ENCODE measurements at places on chromosomes 4 and X. TPM values are rescaled to one million over a fixed set of nuclear protein-coding genes. Genes with fewer than 3 reads are reported as not detected.

GRCh38 chrX:154540897-154541535 is 5.6 kb downstream of the G6PD start:
- no peak overlapping the region for H3K27ac ChIP-seq
- H3K27me3 ChIP-seq = no peaks in the 10 kb centered on the region
- DNase-seq = no peak
- H3K4me1 ChIP-seq = peaks cover 14% of the 10 kb centered on the region

The PABPC1L2A gene
- not detected for total RNA-seq

GRCh38 chr4:36067116-36067515 is 177.2 kb downstream of the ARAP2 start:
- no peaks in the 10 kb centered on the region for H3K27me3 ChIP-seq
- H3K27ac ChIP-seq = no peak overlapping the region
- no peak for DNase-seq
- no peak overlapping the region for H3K4me3 ChIP-seq
- H3K36me3 ChIP-seq = no peaks in the 10 kb centered on the region

The MAGEC3 gene
- total RNA-seq = not detected

- H3K4me3 ChIP-seq = no peak overlapping the region
- H3K4me1 ChIP-seq = no peaks in the 10 kb centered on the region
Observed at GRCh38 chr4:110877778-110878370, 255.0 kb upstream of the PITX2 start.

The CXCL10 gene
- 1.3 TPM for total RNA-seq

DNA sequence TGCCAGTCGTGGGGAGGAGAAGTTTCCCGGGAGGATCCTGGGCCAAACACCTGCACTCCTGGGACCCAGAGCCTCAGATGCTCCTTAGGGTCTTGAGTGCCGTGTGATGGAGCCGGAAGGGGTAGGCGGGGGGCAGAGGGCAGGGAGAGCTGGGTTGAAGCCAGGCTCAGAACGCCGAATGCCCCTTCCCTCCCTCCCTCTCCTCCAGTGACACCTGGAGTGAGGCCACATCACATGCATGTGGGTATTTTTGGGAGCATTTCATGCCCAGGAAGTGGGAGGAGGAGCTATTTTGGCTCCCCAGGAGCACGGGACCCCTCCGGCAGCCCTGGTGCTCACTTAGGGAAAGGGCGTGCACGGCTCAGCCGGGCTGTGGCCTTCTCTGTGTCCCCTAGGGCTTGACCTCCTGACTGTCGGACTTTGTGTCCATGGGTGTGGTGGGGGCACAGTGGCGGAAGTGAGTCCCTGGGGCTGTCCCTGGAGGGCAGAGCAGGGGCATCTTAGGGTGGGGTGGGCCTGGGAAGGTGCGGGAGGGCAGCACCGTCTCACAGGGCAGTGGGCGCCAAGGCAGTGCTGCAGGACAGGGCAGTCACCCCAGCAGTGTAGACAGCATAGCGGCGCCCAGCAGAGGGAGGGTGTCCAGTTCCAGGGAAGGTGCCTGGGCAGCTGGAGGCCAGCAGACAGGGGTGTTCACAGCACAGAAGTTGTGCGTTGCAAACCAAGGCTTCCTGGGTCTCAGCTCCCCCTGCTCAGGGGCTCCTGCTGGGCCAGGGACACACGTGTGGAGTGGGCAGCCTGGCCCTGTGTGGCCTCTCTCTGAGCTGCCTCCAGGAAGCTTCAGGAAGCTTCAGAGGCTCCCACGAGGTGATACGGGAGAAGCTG is 4.9 kb upstream of the CPLX1 start:
- no peaks in the 10 kb centered on the region for H3K36me3 ChIP-seq
- no peak overlapping the region for H3K27ac ChIP-seq
- H3K4me1 ChIP-seq = no peaks in the 10 kb centered on the region
- peaks cover 3% of the 10 kb centered on the region for H3K27me3 ChIP-seq
- no peak overlapping the region for H3K4me3 ChIP-seq
- DNase-seq = no peak

DNA sequence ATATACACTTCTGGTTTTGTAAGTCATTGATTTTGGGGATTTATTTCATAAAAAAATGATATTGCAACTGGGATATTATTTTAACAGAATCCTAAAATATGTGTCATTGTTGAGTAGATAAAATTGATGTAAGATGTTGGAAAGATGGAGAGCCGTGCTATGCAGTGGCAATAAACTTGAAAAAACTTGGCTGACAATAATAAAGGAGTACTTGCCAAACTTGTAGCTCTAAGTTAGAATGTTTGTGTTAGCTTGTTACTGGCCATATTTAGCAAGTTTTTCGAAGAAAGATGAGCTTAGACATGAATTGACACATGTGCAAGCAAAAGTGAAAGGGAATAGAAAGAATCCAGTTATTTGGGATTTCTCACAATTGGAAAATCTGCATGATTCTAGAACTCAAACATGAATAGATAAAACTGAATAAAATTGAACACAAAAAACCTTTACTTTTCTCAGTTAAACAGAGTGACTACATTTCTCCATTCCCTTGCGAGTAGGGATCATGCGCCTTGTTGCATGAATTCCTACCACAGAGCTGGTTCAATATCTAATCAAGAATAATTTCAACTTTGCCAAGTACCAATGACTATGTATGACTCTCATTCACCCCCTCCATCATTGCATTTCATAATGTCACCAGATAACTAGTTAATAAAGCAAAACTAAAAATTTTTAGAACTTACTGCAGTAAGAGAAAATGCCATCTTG is 327.8 kb downstream of the CAMK2D start:
- H3K27ac ChIP-seq = no peak overlapping the region
- no peak overlapping the region for H3K4me3 ChIP-seq
- no peaks in the 10 kb centered on the region for H3K27me3 ChIP-seq
- H3K36me3 ChIP-seq = no peaks in the 10 kb centered on the region
- DNase-seq = no peak

DNA sequence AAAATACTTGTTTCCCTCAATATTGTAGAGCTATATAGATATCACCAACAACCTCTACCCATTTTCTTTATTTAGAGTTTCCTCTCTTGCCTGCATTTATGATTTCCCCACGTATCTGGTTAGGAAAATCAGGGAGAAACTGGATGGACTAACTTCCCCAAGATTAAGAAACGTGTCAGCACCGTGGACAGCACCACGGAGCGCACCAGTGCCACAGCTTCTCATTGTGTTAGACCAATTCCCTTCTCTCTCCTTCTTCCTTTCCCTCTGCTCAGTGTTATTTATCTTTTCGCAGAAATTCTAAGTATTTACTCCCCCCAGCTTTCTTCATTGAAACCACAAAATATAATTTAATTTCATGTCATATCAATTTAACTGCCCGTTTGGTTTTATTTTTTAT is 568.6 kb upstream of the BOD1L1 start:
- DNase-seq = no peak
- H3K4me1 ChIP-seq = no peaks in the 10 kb centered on the region
- H3K27me3 ChIP-seq = no peaks in the 10 kb centered on the region
- H3K4me3 ChIP-seq = no peak overlapping the region
- H3K36me3 ChIP-seq = no peaks in the 10 kb centered on the region
- H3K27ac ChIP-seq = no peak overlapping the region

DNA sequence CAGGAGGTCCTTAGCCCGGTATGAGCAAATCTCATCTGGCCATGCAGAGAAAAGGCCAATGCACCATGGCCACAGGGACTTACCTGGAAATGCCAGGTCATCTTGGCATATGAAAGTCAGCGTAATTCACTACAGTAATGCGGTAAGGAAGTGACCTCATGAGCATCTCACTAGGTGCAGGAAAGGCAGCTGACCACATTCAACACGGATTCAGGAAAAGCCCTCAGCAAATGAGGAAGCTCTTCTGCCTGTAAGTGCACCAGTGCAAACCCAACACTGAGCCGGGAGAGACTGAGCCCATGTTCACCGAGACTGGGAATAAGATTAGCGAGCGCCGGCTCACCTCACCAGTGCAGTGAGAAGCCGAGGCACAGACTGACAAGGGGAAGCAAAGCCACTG is 23.7 kb downstream of the LRPAP1 start:
- no peaks in the 10 kb centered on the region for H3K27me3 ChIP-seq
- no peak overlapping the region for H3K27ac ChIP-seq
- H3K4me1 ChIP-seq = no peaks in the 10 kb centered on the region
- H3K4me3 ChIP-seq = no peak overlapping the region
- DNase-seq = no peak

The WDR17 gene
- total RNA-seq = 2.0 TPM

DNA sequence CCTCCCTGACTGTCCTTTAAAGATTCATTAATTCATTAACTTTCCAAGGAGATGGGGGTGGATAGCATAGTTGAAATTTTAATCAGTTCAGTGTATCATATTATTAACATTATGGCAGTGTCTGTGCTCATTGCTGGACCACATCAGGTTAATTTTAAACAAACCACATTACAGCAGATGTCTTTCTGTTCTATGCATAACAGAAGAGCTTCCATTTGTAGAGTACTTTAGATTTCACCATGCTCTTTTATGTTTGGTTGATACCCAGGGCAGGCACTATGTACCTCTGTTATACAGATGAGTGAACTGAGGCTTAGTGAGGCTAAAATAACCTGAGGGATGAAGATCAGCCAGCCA is 41.1 kb downstream of the AFF2 start:
- H3K27me3 ChIP-seq = no peaks in the 10 kb centered on the region
- no peak overlapping the region for H3K4me3 ChIP-seq
- no peaks in the 10 kb centered on the region for H3K4me1 ChIP-seq
- no peak for DNase-seq
- H3K27ac ChIP-seq = no peak overlapping the region

DNA sequence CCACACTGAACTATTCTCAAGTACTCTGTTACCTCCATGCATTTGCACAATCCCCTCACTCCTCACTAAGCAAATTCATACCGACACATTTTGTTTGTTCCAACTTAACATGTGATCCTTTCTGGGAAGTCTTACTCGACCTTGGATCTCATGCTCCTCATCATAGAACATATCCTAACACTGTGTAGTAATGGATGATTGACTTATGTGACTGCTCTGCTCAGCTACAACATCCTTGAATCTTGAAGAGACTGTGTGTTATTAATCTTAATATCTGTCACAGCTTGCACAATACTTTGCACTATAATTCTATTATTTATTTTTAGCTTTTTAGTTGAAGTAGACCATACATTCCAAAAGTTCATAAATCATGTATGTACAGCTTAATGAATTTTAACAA is 23.9 kb upstream of the TRPC3 start:
- no peak overlapping the region for H3K4me3 ChIP-seq
- no peaks in the 10 kb centered on the region for H3K27me3 ChIP-seq
- no peak for DNase-seq
- peaks cover 17% of the 10 kb centered on the region for H3K4me1 ChIP-seq
- H3K36me3 ChIP-seq = no peaks in the 10 kb centered on the region
- no peak overlapping the region for H3K27ac ChIP-seq

The HPGDS gene
- not detected for total RNA-seq

The XKRX gene
- total RNA-seq = 0.26 TPM

- H3K27ac ChIP-seq = peak overlapping the region; percentile 84
- peaks cover 7% of the 10 kb centered on the region for H3K4me1 ChIP-seq
- H3K27me3 ChIP-seq = no peaks in the 10 kb centered on the region
- DNase-seq = no peak
- H3K36me3 ChIP-seq = no peaks in the 10 kb centered on the region
- H3K4me3 ChIP-seq = peak overlapping the region; percentile 67
Observed at GRCh38 chrX:7926914-7927258, 327 bp downstream of the PNPLA4 start.

The NR3C2 gene
- 0.05 TPM for total RNA-seq

DNA sequence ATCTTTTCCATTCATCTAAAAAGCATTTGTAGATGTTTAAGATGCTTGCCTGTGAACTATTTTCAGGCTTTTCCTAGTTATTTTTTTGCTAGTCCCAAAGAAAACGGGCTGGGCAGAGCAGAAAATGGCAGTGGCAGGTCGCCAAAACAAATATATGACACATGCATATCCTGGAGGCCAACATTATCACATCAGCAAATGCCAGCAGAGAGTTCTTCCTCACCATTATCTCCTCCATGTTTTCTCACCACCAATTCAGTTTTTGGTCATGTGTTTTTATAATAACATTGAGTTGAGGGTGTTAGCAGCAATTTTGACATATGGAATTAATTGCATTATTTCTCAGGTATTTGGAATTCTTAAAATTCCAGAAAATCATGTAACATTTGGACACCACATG is 97.9 kb upstream of the EOLA2 start:
- H3K4me3 ChIP-seq = no peak overlapping the region
- no peaks in the 10 kb centered on the region for H3K36me3 ChIP-seq
- no peak for DNase-seq
- H3K4me1 ChIP-seq = no peaks in the 10 kb centered on the region
- H3K27ac ChIP-seq = no peak overlapping the region

DNA sequence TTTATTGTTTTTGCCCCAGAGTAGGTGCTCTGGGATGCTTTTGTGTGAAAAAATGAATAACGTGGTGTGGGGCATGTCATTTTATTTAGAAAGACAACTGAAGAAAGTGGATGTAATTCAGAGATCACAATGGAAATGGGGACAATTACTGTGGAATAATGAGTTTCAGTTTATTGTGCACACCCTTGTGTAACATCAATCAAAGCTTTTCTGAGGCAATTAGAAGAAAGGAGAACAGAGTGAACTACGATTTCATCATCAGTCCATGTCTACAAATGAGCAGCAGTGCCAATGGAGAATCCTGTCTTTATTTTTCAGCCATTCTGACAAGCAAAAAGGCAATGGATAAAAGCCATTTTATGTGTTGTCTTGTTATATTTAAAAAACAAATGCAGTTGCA is 339.2 kb downstream of the TMA16 start:
- no peak overlapping the region for H3K4me3 ChIP-seq
- H3K27ac ChIP-seq = no peak overlapping the region
- no peak for DNase-seq

GRCh38 chr4:140472156-140472555 is 25.9 kb downstream of the MGAT4D start:
- H3K36me3 ChIP-seq = no peaks in the 10 kb centered on the region
- H3K4me3 ChIP-seq = no peak overlapping the region
- H3K27me3 ChIP-seq = no peaks in the 10 kb centered on the region
- no peak for DNase-seq
- H3K27ac ChIP-seq = no peak overlapping the region
- H3K4me1 ChIP-seq = no peaks in the 10 kb centered on the region

- H3K27ac ChIP-seq = no peak overlapping the region
- H3K4me1 ChIP-seq = no peaks in the 10 kb centered on the region
- no peak overlapping the region for H3K4me3 ChIP-seq
Observed at GRCh38 chrX:25012433-25012735, 3.4 kb downstream of the ARX start.

DNA sequence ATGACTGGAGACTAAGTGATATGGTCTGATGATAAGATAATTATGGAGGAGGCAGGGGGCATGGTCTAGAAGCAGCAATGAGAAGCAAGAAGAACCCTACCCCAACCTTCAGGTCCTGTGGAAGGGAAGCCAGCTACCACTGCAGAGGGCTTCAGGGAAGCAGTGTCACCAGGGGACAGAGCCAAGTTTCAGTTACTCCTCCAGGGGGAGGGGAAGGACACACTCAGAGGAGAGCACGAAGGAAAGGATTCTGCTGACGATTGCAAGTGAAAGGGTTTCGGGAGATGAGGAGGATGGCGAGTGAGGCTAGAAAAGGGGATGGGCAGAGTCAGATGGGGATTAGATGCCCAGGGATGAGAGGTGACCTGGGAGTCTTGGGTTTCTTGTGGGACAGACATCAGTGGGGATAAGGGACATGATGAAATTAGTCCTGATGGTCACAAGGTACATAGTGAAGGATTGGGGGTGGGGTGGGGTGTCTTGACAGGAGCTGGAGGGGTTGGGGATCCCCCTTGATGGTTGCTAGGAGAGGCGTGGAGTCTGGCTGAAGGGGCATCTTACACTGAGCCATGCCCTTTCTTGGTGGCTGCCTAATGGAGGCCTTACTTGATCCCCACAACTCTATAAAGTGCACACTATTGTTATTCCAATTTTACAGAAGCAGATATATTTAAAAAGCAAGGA is 45.4 kb downstream of the TIGD4 start:
- no peak for DNase-seq
- peaks cover 8% of the 10 kb centered on the region for H3K4me1 ChIP-seq
- H3K27me3 ChIP-seq = no peaks in the 10 kb centered on the region
- no peak overlapping the region for H3K27ac ChIP-seq
- no peaks in the 10 kb centered on the region for H3K36me3 ChIP-seq
- no peak overlapping the region for H3K4me3 ChIP-seq
